GM12864 (cell line): ENCODE measurements at places on chromosomes 3 and 15.
A peak's percentile ranks its signal among the peaks of the same experiment; 100 is the strongest.

- peak; percentile 16 for DNase-seq
Measured at GRCh38 chr3:168714609-168715240, 619.0 kb upstream of the GOLIM4 start.

GRCh38 chr3:136414476-136414875 is 164.3 kb downstream of the PCCB start:
- DNase-seq: no peak

GRCh38 chr3:54859184-54859583 is 68.7 kb downstream of the LRTM1 start:
- DNase-seq: no peak

DNA sequence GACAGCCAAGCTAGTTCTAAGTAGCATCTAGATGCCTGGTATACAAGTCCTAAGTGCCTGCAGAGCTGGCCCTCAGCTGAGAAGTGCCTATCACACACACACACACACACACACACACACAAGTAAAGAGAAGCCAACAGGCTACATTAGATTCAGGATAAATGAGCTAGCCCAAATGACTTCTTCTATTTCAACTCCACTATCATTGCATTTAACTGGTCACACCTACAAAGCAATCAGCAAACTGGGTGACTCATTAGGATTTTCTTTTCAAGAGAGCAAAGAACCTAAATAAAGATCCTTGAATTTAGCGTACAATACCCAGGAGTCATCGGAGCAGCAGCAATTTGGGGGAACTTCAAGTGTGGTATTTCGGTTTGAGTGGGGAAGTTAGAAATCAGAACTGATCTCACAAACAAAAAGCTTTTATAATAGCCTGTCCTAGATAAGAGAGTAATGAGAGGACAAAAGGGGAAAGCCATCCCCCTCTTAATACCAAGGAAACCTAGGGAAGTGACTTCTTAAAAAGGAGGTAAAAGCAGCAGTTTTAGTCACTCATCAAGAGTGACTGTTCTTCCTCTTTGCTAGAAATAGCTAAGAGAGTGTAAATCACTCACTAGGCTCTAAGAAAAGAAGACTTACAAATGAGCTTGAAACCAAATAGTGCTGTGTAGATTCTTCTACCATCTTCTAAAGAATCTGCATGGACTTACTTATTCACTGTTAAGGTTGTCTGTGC is 112.7 kb downstream of the TNIK start:
- DNase-seq: peak; percentile 75

DNA sequence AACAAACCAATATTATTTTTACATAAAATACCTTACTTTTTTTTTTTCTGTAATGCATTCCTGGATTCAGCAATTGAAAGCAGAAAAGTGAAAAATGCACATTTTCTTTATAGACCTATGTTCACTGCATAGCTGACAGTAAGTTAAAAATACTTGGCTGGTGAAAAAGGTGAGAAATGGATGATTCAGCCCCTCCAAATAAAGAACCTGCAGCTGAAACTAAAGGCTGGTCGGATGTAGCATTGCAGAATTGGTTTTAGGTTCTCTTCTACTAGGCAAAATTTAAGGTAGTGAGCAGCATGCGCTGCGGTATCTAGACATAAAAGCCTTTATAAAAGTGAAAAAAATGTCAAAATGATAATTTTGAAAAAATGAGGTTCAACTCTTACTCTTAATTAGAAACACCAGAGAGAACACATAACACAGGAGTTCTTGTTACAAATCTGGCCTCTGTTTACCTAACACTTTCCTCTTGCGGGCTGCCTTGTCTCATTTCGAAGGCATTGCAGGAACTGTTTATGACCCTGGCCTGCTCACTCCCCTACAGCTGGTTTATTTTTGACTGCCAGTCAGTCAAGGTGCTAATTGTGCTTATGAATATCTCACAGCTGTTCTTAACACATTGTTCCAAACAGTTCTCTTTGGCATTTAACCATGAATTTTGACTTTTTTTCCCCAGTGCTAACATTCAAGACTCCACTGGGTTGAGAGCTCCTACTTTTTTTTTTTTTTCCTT is 455.4 kb upstream of the TBL1XR1 start:
- DNase-seq: no peak

- no peak for DNase-seq
Measured at GRCh38 chr3:31170932-31171670, 276.6 kb upstream of the GADL1 start.

DNA sequence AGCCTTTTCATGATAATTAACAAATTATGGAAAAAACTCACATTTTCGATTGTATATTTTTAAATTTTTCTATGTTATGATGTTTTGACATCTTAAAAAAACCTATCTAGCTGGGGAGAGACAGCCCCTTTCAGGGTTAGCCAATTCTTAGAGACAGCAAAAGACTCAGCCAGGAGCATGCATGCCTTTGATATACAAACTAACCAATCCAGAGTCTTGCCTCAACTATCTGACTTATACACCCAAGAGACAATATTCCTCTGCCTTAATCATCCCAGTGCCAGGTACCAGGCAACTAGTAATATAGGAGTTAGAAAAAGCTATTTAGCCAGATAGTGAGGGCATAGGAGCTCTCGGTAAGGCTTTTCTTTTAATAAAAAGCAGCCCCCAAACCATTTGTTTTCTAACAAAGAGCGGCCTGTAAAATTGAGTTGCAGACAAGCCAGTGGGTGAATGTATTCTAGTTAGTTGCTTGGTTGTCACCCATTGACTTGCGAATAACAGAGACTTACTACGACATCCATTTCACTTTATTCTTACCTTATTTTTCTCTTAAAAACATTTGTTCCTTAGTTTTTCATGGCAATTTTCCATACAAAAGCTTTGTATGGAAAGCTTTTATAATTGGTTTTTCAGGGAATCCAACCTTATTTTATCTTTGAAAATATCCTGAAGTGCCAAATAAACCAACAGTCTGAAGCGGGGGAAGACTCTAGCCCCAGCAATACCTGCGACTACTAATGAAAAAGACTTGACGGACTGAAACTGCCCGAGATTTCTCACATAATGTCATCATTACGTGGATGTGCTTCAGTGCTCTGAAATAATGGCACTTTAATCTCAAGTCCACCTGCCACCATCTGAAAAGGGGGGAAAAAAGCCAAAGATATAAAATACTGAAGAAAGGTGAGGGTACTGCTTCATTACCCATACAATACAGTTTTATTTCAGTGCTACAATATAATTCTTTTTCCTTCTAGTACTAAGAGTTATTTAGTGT is 64.6 kb upstream of the ATP2C1 start:
- DNase-seq: no peak

- no peak for DNase-seq
Measured at GRCh38 chr15:25877681-25878080, 14.6 kb upstream of the ATP10A start.

GRCh38 chr3:66267031-66267430 is 46.2 kb downstream of the SLC25A26 start:
- no peak for DNase-seq

DNA sequence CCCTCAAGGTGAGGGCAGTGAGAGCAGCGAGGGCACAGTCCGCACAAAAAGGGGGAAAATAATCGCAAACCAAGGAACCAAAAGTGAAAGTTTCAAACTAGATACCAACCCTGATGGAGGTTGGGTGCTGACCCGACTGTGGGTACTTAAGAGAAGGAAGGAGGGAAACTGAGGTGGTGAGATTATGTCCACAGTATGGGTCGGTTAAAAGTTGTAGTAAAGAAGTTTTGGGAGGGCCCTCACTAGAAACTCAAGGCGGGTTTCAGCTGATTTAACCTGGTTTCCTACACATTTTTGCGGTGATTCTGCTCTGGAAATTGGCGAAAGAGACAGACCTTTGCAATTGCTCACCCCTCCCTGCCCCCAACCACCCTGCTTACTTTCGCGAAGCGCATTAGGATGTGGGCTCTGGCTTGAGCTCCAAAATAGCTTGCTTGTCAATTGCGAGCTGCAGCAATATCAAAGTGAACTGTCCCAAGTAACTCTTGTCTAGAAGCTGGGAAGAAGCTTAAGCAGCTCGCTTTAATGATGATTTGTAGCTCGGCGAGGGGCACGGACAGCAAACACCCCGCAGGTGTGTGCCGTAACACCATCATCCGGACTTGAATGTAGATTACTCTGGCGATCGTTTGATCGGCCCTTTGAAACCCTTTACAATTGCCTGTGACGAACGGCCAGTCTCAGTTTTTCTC is 15.8 kb downstream of the SOX2 start:
- no peak for DNase-seq

GRCh38 chr15:96261575-96262034 is 68.9 kb upstream of the NR2F2 start:
- DNase-seq: no peak

- no peak for DNase-seq
Measured at GRCh38 chr3:187521546-187521945, 148.6 kb downstream of the SST start.

- DNase-seq: no peak
Measured at GRCh38 chr3:12743583-12743982, 15.5 kb downstream of the TMEM40 start.

DNA sequence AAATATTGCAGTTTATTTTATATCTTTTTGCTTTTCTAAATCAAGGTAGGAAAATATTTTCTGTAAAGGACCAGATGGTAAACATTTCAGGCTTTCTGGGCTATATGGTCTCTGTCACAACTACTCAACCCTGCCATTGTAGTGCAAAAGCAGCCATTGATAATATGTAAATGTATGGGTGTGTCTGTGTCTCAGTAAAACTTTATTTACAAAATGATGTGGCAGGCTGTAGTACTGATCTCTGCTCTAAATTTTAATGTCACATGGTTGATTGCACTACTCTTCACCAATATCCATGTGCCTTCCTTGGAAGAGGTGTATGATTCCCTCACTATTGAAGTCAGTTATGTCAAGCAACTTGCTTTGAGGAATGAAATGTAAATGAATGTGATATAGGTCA is 175.0 kb downstream of the GOLIM4 start:
- DNase-seq: no peak

GRCh38 chr15:25684521-25685431 is 178.4 kb downstream of the ATP10A start:
- no peak for DNase-seq

DNA sequence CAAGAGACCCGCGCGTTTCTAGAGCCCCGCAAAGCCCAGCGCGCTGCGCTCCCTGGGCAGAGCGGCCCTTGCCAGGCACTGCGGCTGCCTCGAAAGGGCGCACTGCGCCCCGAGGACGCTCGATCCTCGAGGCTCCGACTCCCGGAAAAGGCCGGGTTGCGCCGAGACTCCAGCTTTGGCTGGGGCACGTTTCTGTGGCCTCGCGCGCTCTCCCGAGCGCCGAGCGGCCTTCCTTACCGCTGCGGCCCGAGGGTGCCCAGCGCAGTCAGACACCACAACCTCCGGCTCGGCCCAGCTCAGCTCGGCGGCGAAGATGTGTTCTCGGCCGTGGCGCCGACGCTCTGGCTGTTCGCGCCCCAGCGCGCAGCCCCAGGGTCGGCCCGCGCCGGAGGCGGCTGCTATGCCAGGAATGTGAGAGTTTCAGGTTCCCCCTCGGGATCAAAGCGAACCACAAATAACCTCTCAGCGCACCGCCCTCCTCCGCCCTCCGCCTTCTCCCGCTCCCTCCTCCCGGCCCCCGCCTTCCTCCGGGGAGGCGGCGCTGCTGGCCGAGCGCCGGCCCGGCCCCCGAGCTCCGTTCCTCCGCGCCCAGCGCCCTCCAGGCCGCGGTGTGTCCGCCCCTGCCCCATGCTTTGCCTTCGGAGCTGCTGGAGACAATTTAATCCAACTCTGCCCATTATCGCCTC is at the start of gene AMOTL2:
Gene AMOTL2, minus strand, starts transcription at position 343 of the 686 bp plus-strand sequence. CDS start 3,014 bp downstream, outside the sequence.
- no peak for DNase-seq

- DNase-seq: no peak
Measured at GRCh38 chr3:140052771-140053702, 118.1 kb downstream of the CLSTN2 start.

GRCh38 chr3:133917144-133917543 is 21.5 kb upstream of the RAB6B start:
- no peak for DNase-seq

- no peak for DNase-seq
Measured at GRCh38 chr3:14564741-14565140, 24.6 kb upstream of the GRIP2 start.

GRCh38 chr3:123089611-123090331 is 22.9 kb downstream of the PDIA5 start:
- DNase-seq: no peak

DNA sequence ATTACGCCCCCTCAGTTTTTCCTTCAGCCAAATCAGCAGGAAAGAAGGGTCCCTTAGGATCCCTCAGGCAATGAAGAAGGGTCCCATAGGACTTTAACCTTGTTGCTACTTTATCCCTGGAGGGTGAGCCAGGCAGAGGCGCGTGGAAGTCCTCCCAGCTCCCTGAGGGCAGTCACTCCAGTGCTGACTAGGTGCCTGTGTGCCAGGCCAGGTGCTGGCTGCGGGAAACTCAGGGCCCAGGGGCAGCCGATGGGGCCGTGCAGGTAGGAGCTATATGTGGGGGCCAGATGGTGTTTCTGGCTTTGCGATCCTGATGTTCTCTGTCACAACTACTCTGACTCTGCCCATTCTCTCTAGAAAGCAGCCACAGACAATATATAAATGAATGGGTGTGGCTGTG is 42.8 kb upstream of the IQSEC1 start:
- DNase-seq: no peak

DNA sequence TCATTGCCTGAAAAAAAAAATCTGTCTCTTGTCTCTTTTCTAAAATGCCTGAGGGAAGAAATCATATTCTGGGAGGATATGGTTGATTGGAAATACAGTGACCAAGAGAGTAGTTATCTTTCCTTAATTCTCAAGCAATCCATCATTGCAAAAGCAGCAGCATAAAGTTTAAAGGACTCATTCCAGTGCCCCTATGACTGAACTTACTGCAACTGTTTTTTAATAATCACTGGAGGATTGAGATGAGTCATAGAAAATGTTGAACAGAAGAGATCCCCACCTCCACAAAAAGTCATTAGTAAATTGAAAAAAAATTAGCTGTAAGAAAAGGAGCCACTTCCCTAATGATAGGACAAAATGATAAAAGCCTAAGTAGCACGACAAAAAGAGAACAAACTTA is 121.5 kb downstream of the SLC9A9 start:
- DNase-seq: no peak

DNA sequence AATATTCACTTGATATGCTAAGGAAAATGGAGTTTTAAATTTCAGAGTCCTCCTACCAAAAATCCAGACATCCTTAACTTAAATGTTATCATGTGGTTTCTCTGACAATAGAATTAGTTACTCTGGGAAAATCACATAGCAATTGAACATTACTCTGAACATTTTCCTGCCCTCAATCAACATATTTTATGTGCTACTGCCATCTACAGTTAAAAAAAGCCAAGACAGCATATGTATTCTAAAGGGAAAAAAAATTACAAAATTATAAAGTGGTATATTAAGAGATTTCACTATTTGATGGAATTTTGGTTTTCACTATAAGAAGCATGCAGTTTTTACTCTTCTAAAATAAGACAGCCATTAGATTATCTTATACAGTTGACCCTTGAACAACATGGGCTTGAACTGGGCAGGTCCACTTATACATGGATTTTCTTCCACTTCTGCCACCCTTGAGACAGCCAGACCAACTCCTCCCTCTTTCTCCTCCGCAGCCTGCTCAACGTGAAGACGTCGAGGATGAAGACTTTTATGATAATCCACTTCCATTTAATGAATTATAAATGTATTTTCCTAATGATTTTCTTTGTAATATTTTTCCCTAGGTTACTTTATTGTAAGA is 122.3 kb downstream of the ATP1B3 start:
- DNase-seq: no peak
